Testis (tissue), 5 donors: ENCODE measurements at places on chromosomes 12 and 14.

GRCh38 chr14:74548881-74549280 lies 55.3 kb downstream of the ISCA2 start:
- DNase-seq = no peak

DNA sequence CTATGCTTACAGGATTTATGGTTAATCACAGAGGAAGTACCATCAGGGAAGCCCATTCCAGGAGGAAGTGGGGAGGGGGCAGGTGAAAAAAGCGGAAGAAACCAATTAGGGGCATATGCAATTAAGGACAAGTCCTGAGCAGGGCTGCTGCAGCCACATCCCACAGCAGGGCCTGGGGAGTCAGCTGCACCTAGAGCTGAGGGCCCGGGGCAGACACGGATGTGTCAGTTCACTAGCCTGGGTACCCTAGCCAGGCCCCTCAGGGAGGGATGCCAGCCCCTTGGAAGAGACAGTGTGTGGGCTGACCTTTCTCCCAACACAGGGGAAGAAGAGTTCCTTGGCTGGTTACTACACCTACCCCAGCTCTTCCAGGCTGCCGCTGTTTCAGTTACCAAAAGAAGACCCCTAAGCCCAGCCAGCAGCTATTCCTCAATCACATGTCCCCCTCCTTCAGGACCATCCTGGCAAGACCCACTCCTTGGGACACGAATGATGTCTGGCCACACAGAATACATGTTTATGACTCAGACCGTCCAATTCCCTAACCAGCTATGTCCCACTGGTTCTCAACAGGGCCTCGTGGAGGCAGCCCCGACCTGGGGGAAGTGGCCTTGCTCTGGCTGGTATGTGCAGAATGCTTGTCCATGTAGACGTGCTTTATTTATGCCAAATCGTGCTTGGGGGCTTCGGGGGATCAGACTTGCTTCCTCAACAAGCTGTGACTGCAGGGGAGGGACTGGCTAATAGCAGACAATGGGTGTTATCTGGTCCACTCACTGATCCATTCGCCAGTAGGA lies 133.7 kb upstream of the RTL1 start:
- DNase-seq = no peak

DNA sequence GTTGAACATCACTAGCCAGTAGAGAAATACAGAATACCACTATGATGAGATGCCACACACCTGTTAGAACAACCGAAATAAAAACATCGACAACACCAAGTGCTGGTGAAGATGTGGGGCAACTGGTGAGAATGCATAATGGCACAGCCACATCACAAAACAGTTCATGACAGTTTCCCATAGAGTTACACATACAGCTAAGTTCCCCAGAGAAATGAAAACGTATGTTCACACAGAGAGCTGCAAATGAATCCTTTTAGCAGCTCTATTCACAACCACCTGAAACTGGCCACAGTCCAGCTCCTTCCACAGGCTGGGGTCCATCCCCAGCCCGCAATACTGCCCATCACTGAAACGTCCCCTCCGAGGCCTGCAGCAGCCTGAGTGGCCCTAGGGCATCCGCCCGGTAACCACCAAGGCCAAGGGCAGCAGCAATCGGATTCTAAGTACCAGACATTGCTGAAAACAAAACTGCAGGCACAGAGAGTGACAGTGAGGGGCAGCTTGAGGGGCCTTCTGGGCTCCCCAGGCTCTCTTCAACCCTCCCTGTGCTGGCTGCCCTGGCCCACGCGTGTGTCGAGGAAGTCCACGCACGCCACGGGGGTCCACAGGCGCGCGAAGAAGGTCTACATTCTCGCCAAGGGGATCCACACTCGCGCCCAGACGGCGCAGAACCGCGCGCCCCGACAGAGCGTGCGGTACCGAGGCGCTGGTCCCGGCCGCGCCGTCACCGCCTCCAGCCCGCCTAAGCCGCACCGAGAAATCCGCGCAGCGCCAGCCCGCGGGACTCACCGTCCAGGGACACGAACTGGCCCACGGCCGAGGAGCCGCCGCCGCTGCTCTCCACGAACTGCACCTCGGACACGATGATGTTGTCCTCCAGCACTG lies 903 bp downstream of the BRF1 start:
- DNase-seq = peak; percentile 47

GRCh38 chr12:1324910-1325309 lies 269.5 kb downstream of the FBXL14 start:
- DNase-seq = no peak

GRCh38 chr12:101829639-101830366 lies 956 bp downstream of the GNPTAB start:
- DNase-seq = no peak

GRCh38 chr14:105182296-105183020 lies 1.3 kb upstream of the NUDT14 start:
- no peak for DNase-seq

DNA sequence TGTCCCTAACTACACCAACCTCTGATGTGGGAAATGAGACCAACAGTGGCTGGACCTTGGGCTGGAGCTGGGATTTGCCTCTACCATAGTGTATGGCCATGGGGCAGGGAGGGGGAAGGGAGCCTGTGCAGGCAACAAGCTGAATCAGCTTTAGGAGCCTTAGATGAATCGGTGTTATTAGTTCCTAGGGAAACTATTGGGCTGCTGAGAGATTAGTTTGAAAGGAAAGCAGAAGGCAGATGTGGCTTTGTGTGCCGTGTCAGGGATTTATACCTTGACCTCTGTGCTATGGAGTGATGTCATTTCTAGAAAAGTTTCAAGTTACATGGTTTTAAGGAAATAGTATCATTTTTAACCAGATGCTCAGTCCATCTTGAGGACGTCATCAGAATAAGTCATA lies 19.5 kb upstream of the GAS2L3 start:
- no peak for DNase-seq

DNA sequence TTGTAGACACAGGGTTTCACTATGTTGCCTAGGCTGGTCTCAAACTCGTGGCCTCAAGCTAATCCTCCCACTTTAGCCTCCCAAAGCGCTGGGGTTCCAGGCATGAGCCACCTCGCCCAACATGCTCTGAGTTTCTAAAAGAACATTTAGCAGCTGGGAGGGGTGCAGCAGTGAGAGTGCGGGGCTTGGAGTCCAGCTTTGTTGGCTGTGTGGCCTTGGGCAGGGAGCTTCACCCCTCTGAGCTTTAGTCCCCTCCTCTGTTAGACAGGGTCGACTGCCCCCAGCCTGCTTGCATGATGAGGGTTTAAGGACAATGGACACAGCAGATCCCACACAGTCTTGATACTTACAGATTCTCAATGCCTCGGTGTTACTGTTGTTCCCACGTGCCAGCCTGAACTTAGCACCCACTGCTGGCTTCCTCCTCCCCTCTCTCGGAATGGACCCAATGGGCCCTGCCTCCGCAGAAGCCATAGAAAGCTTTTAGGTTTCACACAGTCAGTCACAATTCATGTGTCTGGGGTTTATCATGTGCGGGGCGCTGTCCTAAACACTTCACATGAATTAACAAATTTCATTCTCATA lies 54.6 kb downstream of the PSMA6 start:
- DNase-seq = peak; percentile 51

DNA sequence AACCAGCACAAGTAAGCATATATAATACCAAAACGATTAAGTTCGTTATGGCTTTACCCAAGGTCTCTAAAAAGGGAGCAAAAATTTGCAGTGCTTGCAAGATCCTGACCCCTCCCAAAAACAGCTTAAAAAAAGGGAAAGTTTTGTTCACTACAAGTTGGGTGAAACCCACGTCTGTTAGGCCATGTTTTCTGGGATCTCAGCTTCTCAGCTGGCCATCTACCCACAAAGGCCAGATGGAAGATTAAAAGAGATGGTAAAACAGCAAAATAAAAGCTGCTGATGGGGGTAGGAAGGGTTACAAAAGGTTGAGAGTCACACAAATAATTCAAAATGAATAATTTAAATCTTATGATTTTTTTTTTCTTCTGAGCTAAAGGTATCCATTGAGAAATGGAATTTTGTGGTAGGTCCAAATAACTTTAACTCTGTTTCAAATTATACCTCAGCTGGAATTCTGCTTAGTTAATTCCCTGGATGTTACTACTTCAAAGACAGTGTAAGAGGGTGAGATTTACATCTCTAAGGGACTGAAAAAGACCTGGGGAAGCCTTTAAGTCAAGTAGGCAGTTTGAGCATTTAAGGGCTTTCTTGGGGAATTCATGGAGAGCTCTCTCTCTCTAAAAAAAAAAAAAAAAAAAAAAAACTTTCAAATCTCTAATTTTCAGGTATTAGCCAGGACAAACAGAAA lies 185.6 kb upstream of the NAV3 start:
- DNase-seq = no peak

DNA sequence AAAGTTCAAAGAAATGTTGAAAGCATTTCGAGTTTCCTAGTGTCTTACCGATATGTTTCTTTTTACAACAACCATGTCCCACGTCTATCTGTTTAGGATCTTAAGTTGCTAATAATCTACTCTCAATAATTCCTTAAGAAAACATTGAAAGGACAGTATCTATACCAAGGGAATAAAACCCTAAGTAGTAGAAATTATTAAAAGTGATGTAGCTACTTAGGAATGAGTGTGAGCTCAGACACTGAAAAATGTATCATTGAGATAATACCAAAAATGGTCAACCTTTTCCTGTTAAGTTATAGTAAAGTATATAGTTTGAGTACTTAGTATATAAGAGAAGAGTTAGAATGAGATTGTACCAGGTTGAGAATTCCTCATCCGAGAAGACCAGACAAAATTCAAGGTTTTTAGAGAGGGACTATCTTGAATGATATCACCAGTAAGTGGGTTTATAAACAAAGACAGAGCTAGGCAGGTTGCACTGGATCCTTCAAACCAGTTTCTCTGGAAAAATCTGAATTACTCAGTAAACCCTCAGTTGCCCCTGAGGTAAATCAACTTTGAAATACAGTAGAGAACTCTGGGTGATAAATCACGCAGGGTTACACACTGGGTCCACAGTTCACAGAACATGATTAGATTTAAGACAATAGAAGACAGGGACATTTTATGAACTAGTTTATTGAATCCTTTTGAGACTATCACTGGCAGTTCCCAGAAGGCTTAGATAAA lies 96.8 kb downstream of the ERGIC2 start:
- DNase-seq = no peak

- no peak for DNase-seq
Measured at GRCh38 chr12:106878804-106879203, 76.9 kb upstream of the TMEM263 start.

DNA sequence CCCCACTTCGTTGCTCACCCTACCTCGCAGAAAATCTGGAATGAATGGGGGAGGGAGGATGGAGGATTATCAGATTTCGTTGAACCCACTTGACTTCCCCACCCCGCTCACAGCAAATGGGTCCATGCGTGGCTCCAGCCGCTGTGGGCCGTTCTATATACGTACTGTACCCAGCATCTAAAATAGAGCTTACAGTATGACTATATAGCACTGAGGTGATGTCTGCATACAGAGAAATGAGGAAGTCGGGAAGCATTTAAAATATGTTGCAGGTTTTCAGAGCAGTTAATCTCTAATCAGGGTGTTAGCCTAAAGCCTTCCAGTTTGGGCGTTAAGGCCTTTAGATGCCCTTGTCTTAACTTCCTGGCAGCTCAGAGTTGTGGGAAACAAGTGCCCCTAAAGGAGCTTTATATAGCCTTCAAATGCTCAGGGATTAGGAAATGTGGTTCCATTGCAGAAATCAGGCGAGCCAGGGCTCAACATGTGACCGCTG lies 1.4 kb downstream of the BICDL1 start:
- no peak for DNase-seq

DNA sequence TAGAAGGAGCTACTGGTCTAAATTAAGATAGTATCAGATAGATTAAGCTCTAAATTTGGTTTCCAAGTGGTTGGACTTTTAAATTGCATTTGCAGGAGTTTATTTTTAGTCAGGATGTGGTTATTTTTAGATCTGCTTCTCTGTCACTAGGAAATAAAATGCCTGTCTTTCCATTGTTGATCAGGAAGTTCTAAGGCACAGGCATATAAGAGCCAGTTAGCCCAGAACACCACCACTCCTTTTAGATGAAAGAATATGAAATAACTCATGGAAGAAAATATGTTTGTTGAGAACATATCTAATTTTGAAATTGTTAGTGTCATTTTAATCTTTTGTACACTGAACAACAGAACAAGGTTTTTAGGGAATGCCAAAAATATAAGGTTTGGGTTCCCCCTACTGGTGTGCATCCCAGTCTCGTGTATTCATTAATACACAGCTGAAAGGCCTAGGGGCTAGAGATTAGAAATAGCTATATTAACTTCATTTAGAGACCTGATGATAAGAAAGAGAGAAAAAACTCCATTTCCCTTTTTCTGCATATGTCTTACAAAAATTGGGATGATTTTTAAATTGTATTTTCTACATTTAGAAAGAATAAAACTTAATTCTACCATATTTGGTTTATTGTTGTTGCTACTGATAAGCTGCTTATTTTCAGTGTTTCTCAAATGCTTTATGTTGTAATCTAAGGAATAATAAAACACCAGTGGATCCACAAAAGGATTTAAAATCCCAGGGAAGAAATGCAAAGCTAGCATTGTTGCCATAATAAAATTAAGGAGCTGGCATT lies 67.2 kb downstream of the RIC8B start:
- peak; percentile 70 for DNase-seq

GRCh38 chr12:69966409-69966808 lies 141.4 kb downstream of the MYRFL start:
- DNase-seq = no peak

DNA sequence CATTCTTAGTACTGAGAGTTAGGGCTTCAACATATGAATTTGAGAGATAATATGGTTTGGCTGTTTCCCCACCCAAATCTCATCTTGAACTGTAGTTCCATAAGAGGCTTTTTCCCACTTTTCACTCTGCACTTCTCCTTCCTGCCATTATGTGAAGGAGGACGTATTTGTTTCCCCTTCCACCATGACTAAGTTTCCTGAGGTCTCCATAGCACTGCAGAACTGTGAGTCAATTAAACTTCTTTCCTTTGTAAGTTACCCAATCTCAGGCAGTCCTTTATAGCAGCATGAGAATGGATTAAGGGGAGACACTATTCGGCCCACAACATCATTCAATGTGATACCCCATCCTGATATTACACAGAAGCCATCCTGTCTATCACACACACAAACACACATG lies 36.8 kb upstream of the ALG10B start:
- no peak for DNase-seq

DNA sequence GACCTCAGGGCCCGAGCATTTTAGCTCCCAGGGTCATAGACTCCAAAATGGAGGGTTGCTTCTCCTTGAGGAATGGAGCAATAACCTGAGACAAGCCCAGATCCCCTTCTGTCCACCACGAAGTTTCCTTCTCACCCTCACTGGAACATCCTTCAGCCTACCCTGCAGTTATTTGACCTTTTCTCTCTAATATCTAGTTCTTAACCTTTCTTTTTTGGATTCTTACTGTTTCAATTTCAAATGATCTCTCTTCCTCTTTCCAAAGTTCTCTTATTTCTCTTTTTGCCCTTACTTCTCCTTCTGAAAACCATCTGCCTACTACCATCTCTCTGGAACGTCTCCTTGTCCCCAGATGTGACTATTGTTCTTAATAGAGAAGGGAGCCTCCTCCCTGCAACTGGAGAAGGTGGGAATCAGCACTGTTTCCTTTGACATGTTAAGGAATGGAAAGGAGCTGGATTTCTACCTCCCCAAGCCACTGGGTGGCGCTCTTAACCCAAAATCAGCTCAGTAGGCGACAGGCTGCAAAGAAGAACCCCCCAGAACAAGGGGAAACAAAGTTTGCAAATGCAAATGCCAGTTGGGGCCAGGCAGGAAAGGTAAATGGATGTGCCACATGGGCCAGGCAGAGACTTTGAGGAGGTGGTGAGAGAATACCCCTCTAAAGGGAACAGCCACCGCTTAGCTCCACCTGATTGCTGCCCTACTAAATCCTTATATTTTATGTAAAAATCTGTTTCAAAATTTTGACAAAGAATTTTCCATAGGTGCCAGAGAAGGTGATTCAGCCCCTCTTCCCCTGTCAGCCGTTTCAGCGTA lies 22.4 kb upstream of the PDE1B start:
- peak; percentile 72 for DNase-seq

- DNase-seq = no peak
Measured at GRCh38 chr12:101685092-101685491, 12.3 kb upstream of the CHPT1 start.
